Psoas muscle (tissue), 8 donors: ENCODE measurements at places on chromosomes 4 and X.
A peak's percentile ranks its signal among the peaks of the same experiment; 100 is the strongest.

- no peak for DNase-seq
These were observed 45.0 kb upstream of the USP46 start for GRCh38 chr4:52704133-52704532.

DNA sequence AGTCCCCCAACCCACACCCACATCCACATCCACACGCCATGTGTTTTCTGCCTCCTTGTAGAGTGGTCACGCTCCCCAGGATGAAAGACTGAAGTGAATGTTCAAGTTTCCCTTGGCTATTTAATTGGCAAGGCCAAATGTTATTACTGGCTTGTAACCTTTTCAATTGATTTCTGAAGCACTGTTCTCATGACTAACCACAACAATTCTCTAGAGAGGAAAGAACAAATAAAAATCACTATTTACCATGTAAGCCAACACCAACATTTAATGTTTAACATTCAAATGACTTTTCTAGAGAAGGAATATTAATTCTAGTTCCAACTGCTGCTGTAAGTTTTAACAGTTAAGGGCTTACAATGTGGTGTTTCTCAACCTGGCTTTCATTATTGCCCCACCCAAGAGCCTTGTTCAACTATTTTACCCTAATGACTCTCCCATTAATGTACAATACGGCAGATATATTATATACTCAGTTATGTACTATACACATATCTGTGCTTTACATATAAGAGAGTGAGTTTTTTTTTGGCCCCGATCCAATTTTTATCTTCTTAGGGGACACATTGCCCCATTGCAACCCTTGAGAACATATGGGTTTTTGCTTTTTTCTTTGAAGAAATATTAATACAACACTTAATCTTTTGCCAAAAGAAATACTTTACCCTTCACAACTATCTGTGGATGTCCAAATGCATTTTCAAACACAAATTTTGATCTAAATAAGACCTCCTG, 46.5 kb downstream of the RELL1 start:
- no peak for DNase-seq

- DNase-seq, result no peak
These were observed 27.7 kb upstream of the GPC3 start for GRCh38 chrX:134013092-134013497.

- no peak for DNase-seq
These were observed 541 bp upstream of the FIP1L1 start for GRCh38 chr4:53376900-53377299.

- no peak for DNase-seq
These were observed 340.9 kb downstream of the CENPC start for GRCh38 chr4:67204441-67204840.

DNA sequence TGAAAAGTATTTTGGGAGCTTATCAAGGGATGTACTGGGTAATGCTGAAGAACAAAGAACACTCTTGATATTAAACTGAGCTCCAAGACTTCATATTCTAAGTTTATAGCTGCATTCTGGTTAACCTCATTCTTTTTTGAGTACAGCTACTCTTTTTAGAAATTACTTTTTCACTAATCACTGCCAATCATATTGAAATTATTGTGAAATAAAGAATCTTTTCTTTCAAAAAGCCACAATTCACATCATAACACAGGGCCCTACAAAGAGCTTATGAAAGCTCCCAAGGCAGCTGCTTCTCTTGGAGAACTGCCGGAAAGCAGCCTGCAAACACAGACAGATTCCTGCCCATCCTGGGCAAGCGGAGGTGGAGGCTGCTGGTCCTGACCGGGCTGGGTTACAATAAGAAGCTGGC, 121.4 kb downstream of the RNF150 start:
- peak; percentile 53 for DNase-seq

GRCh38 chrX:121161501-121161933, 114.1 kb downstream of the GLUD2 start:
- no peak for DNase-seq

- no peak for DNase-seq
These were observed 37.7 kb downstream of the UGT2B7 start for GRCh38 chr4:69133993-69134392.

GRCh38 chrX:110561034-110561433, 202.4 kb downstream of the RTL9 start:
- peak; percentile 46 for DNase-seq

GRCh38 chrX:43500246-43500645, 155.9 kb upstream of the MAOA start:
- no peak for DNase-seq

- no peak for DNase-seq
These were observed 2.1 kb upstream of the CYSLTR1 start for GRCh38 chrX:78329486-78329885.

GRCh38 chrX:28638775-28639174, 51.5 kb downstream of the IL1RAPL1 start:
- DNase-seq, result no peak

DNA sequence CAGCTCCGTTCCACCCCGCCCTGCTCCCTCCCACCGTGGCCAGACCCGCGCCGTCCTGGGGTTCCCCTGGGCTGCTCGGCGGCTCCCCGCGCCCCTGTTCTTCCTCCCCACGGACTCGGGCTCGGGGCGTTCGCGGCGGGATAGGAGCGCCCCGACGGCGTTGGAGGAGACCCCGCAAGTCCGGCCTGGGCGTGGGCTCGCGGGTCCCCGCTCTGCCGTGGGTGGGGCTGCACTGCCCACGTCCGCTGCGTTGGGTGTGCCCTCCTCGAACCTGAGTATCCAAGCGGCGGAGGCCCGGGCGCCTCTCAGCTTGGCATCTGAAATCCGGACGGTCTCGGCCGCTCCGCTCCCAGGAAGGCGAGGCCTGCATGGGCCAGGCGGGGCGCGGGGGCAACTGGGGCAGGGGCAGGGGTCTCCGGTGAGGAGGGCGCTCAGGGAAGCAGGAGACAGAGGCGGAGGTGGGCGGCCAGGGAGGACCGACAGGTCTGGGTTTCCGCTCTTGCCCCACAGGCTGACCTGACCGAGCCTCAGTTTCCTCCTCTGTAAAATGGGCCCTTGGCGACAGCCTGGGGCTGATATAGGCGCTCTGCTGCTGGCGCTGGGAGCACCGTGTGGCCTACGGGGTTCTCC, 12.0 kb upstream of the NAT8L start:
- DNase-seq, result no peak

- no peak for DNase-seq
These were observed 383.7 kb upstream of the MAGEB18 start for GRCh38 chrX:25754399-25754798.

DNA sequence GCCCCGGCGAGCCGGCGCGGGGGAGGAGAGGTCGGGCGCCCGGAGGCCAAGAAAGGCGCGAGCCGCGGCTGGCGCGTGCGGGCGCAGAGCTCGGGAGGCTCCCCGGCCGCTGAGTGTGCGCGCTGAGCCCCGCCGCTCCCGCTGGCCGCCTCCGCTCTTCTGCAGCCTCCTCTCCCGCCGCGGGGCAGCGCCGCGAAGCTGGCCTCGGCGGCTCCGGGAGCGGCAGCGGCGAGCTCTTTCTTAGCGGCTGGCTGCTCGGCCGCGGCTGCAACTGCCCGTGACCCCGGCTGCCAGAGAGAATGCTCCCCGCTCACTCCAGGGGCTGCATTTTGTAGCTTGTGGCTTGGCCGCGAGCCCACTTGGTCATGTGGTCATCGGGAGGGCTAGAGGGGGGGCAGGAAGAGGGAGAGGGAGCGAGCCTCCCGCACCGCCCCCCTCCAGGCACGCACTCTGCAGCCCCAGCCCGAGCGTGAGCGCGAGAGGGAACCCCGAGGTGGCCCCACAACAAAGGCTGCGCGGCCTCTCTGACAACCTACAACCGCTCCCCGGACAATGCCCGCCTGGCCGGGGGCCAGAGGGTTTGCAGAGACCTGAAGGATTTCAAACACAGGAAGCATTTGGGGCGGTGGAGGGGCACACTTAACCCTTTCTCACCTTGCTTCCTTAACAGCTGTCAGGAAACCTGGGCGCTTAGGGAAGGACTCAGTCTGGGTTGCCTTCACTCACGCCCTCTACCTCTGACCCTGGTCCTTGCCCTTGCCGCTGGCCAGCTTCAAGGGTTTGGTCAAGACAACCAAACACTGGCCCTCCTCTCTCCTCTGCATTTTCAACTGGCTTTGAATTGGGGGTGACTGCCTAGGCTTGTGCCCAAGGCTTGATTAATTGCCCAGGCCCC, at the start of gene APLN:
APLN (minus strand) TSS at position 305 of the 895 bp plus-strand sequence. CDS start 326 bp downstream, outside the sequence.
- DNase-seq, result peak; percentile 68

DNA sequence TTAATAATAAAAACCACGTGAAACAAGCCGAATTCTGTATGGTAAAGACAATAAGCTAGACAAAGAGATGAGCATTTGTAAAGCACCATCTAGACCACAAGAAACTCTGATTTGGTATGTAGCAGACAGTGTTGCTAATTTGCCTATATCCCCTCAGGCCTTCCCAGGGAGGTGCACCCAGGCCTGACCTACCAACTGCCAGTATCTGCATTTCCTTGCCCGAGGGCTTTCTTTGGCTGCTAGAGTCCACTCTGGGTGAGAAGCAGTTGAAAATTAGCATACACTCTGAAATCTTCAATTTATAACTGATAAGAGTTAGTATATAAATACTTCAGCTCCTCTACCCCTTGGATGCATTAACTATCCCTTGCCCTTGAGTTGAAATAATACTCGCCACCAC, 37.4 kb upstream of the IL1RAPL1 start:
- no peak for DNase-seq

GRCh38 chr4:71006203-71006907, 12.9 kb downstream of the DCK start:
- DNase-seq, result no peak

DNA sequence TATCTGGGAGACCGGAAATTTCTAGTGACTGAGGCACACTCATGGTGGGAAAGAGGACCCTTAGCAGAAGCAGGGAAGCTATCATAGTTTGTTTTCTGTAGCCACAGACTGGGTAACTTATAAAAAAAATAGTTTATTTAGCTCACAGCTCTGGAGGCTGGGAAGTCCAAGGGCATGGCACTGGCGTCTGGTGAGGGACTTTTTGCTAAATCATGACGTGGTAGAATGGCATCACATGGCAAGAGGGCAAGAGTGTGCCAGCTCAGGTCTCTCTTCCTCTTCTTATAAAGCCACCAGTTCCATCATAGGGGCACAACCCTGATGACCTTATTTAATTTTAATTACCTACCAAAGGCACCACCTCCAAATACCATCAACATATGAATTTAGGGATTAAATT, 13.3 kb downstream of the APLN start:
- DNase-seq, result no peak
